Activated CD4-positive, alpha-beta T cell treated with anti-CD3 and anti-CD28 coated beads for 1 hour (primary cell): ENCODE measurements at places on chromosomes 2 and 18.

GRCh38 chr2:165054652-165055051 lies 99.3 kb upstream of the SLC38A11 start:
- no peak for DNase-seq

GRCh38 chr18:44178476-44178875 lies 502.2 kb upstream of the SETBP1 start:
- no peak for DNase-seq

- no peak for DNase-seq
Measured at GRCh38 chr2:233164128-233164635, 87.3 kb upstream of the ATG16L1 start.

DNA sequence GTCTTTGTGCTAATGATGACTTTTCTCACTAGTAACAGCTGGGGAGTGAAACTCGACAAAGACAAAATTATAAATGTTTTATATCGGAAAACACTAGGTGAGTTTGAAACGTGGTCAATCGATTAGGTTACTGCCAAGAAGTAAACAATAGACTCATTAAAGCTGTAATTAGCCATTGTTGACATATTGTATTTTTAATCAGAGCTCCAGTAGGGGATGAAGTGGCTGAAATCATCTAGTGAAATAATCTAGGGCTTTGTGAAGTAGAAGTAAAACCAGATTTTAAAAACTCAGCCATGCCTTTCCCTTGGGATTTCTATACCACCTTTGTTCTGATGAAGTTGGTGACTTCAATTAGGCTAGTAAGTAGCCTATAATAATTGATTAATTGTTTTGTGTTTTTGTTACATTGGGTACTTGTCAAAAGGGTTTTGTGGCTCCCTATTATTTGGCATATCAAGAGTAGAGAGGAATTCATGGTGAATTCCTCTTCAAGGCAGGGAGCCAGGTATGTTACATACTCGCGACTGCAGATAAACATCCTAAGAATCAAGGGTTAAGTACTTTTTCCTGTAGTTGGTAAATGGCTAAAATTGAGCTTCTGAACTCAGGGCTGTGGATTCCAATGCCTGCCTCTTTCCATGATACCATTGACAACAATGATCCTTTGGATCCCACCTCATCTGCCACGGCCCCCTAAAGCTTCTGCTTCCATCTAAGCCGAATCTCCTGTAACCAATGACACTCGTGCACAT lies 31.6 kb downstream of the RAB27B start:
- DNase-seq = no peak

GRCh38 chr18:63700501-63700900 lies 2.3 kb upstream of the SERPINB11 start:
- no peak for DNase-seq

DNA sequence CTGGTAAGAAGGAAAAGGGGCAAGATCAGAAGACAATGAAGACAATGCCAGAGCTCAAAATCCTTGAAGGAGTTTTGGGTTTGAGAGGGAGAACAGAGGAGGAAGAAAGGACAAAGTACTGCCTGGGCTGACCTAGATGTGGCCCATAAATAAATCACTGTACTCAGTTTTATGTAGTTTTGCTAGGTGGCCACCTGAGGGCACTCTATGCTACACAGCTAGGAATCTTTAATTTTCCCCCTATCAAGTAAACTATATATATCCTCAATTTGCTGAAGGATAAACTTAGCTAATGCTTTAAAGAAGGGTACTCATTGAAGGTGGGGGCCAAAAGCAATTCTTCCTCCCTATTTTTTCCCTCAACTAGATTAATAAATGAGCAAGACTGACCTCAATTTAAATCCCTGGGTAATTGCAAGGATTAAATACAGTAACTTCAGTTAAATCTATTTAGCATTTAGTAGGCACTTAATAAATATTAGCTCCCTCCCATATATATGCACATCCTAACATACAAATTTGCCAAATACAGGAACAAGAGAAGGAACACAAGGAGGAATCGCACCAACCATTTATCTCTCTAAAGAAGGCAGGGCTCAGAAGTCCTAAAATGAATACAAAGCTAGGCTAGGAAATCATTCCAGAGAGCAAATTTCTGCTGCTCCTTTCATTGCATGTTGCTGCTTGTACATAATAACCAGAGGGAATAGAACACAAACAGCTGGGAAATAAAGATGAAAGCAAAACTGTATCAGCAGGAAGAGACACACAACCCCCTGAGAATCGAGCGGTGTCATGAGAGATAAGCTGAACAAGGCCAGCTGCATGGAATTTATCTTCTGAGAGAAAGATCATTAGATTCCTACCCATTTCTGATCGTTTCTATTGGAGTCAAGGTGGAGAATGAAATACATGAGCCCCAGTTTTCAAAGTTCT lies 540.1 kb downstream of the NRXN1 start:
- DNase-seq = no peak

DNA sequence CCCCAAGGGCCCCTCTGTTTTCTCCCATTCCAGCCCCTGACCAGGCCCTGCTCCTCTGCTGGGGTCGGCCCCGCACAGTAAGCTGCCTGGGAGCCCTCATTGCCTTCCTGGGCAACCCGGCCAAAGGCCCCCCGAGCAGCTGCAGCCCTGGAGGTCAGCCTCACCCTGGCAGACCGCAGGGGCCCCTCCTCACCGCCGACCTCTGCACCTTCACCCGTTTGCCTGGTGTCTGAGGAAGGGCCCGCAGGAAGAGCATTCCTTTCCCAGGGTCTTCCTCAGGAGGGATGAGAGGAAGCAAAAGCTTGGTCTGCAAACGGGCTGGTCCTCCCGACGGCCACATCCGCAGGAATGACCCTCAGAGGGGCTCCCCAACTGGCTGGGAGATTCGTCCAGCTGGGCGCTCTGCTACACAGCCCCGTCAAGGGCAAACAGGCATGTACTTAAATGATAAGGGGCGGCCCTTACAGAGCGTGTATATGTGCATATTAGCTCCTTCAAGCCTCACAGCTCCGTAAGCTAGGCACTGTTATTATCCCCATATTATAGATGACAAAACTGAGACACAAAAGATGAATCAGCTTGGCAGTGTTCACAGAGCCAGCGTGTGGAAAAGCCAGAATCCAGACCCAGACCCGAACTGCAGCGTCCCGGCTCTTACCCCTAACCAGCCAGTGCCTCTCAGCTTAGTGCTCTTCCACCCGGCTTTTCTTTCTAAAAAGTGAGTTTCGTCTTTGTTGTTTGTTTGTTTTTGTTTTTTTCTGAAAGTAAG lies 52.8 kb downstream of the SLC4A1AP start:
- DNase-seq = no peak
